ENCODE measurements at places on chromosomes 11 and 22.

- peaks cover 78% of the 10 kb centered on the region for H3K36me3 ChIP-seq
- H3K4me3 ChIP-seq, result no peak overlapping the region
- H3K27me3 ChIP-seq, result no peaks in the 10 kb centered on the region
- H3K27ac ChIP-seq, result peak overlapping the region; percentile 98
- H3K4me1 ChIP-seq, result peaks cover 39% of the 10 kb centered on the region
Measured at GRCh38 chr22:46091277-46091977, 58.9 kb upstream of the PPARA start.

GRCh38 chr22:17974703-17975372, 49.5 kb downstream of the MICAL3 start:
- H3K4me3 ChIP-seq, result no peak overlapping the region
- H3K27ac ChIP-seq, result no peak overlapping the region
- no peaks in the 10 kb centered on the region for H3K36me3 ChIP-seq

GRCh38 chr11:102610200-102610599, 14.9 kb downstream of the MMP20 start:
- no peaks in the 10 kb centered on the region for H3K36me3 ChIP-seq
- no peak overlapping the region for H3K4me3 ChIP-seq
- no peak overlapping the region for H3K27ac ChIP-seq
- no peaks in the 10 kb centered on the region for H3K4me1 ChIP-seq
- no peak for DNase-seq
- H3K27me3 ChIP-seq, result no peaks in the 10 kb centered on the region

- peaks cover 11% of the 10 kb centered on the region for H3K4me1 ChIP-seq
- no peak overlapping the region for H3K27ac ChIP-seq
- H3K4me3 ChIP-seq, result no peak overlapping the region
- H3K36me3 ChIP-seq, result peaks cover 30% of the 10 kb centered on the region
- no peak for DNase-seq
- no peaks in the 10 kb centered on the region for H3K27me3 ChIP-seq
Measured at GRCh38 chr11:74014880-74015279, 6.0 kb upstream of the UCP3 start.

- H3K4me3 ChIP-seq, result no peak overlapping the region
- H3K4me1 ChIP-seq, result no peaks in the 10 kb centered on the region
- no peaks in the 10 kb centered on the region for H3K36me3 ChIP-seq
Measured at GRCh38 chr11:116579857-116580727, 192.7 kb downstream of the BUD13 start.

DNA sequence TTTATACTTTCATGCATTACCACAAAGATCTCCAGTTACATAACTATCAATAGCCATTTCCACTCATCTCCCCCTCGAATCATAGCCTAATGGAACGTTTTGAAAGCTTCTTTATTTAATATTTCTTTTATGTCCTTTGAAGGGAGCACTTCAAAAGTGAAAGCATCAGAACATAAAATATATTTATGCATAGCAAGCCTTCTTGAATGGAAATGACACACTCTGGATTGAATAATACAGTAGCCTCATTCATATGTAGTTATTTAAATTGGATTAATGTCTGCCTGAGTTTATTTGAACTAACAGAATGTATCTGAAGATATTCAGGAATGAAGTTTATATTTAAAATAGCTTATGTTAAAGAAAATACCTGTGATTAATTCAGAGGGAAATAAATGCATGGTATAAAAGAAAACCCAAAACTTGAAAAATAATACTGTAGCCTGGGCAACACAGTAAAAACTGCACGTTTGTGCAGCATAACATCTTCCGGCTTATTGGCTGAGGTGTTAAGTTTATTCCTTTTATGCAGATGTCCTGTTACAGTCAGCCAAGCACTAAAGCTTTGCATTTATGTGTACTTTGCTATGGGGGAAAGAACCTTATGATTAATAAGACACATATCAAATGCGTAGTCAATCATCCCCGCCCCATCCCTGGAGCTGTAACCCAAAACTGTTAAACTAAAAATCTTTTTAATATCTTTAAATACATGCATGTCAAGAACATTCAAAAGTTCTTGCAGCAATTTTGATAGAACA, 22.0 kb downstream of the OOSP3 start:
- H3K4me3 ChIP-seq, result no peak overlapping the region
- no peak overlapping the region for H3K27ac ChIP-seq
- no peaks in the 10 kb centered on the region for H3K36me3 ChIP-seq
- no peak for DNase-seq
- H3K27me3 ChIP-seq, result no peaks in the 10 kb centered on the region

- no peaks in the 10 kb centered on the region for H3K36me3 ChIP-seq
- H3K27ac ChIP-seq, result no peak overlapping the region
- no peaks in the 10 kb centered on the region for H3K27me3 ChIP-seq
- H3K4me1 ChIP-seq, result peaks cover 7% of the 10 kb centered on the region
- H3K4me3 ChIP-seq, result no peak overlapping the region
Measured at GRCh38 chr11:115324581-115325432, 179.4 kb downstream of the CADM1 start.
